ENCODE measurements at places on chromosomes 16 and 17.

DNA sequence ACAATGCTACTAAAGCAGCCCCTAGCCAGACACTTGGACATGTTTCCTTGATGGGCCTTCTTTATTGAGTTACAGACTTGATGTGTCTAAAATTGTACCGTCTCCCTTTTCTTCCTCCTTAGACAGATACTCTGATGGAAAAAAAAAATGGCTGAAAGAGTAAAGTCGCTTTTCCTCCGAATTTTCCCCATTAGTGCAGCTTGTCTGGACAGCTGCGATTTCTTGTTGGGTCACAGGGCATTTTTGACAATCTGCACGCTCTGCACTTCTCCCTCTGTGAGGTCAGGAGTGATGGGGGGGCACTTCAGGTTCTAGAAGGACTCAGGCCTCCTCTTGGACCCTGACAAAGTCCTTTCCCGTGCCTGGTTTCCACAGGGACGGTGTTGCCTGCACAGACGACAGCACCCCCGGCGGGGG lies 968 bp upstream of the PRKAR1A start:
- no peak for DNase-seq

- peak; percentile 24 for DNase-seq
Measured at GRCh38 chr17:63439687-63440086, 6.4 kb downstream of the CYB561 start.

- DNase-seq = no peak
Measured at GRCh38 chr16:82113741-82114140, 56.3 kb downstream of the MPHOSPH6 start.

GRCh38 chr16:70480127-70481105 lies 26.0 kb downstream of the FCSK start:
- no peak for DNase-seq

- DNase-seq = no peak
Measured at GRCh38 chr16:84609563-84610177, 8.2 kb downstream of the COTL1 start.

DNA sequence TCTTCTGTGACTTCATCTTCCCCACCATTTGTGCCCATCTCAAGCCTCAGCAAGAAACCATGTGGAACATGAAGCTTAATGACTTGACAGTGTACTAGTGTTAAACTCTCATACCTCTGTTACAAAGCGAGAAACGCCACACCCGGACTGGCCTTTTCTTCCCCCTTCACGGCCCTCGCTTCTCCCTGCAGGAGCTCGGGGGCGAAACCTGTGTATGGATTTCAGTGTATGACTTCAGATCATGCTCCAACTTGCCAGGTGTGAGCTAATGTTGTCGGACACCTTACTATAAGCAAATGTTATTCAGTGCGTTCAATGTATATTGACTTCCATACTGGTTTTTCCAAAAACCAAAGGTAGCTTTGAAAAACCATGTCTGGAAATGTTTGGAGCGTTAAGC lies 20.1 kb upstream of the SLC5A11 start:
- no peak for DNase-seq

GRCh38 chr17:17886726-17887125 lies 49.9 kb upstream of the SREBF1 start:
- DNase-seq = no peak

DNA sequence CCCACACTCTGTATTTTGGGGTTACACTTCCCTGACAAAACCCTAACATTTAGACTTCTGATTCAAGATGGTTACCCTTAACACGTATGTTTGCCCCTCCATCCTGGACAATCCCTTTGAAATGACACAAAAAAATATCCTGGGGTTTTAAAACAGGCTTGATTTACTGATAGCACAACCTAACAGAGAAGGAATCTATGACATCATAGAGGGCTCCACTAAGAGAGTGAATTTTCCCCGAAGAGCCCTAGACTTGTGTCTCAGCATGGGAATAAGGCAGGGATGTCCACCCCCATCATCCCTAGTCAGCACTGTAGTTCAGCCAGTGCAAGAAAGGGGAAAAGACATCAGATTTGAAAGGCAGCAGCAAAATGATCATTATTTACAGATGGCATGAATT lies 15.8 kb upstream of the SRCIN1 start:
- DNase-seq = no peak

DNA sequence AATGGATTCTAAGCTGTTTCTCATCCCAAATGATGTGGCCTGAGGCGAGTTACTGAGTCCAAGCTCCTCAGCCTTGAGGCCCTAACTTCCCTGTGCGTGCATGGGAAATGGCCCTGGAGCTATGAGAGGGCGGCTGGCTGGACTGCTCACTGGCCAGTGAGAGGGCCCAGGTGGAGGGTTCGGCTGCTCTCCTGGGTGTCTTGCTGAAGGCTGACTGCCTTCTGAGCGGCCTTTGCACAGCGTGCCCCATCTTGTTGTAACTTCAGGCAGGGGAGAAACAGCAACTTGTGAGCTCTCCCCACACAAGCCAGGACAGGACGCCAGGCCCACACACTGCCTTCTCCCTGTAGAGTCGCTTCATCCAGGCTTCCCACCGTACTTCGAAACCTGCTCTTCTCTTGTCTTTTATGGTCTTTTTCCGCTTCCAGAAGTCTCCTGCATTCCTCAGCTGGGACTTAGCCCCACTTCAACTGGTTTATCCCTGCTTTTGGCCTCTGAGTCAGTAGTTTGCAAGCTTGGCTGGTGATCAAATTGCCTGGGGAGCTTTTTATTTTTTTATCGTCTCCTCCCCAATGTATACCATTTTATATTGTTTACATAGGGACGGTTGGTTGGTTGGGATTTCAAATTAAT lies 13.3 kb downstream of the CDH3 start:
- peak; percentile 78 for DNase-seq
